ENCODE measurements at places on chromosomes 1 and 21.

GRCh38 chr21:33865996-33866575 is 49.5 kb downstream of the ATP5PO start:
- no peak for DNase-seq

- DNase-seq: no peak
These were observed 13.4 kb downstream of the PTPN14 start for GRCh38 chr1:214537872-214538473.

- no peak for DNase-seq
These were observed 109.5 kb upstream of the KIF26B start for GRCh38 chr1:245045087-245045881.

DNA sequence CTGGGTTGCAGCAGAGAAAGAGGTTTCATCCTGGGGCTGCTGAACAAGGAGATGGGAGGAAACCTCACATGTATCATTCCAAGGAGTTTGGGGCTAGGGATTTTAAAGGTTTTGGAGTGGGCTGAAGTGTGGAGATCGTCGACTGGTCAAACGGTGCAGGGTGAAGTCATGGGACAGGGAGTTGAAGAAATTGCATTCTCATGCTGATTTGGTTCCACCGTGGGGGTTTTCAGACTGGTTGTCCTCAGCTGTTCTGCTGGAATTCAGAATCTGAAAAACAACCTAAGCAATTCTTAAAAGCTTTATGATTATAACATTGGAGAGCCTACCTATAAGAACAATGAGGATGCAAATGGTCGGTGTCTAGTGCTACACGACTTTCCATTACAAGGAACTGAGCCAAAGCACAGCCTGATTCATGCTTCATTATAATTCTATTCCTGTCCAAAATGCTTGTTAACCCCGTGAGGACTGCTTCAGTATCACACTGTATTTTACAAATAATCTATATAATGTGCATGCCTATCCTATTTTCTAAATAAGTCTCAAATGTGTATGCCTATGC is 242.7 kb downstream of the TM2D1 start:
- no peak for DNase-seq

DNA sequence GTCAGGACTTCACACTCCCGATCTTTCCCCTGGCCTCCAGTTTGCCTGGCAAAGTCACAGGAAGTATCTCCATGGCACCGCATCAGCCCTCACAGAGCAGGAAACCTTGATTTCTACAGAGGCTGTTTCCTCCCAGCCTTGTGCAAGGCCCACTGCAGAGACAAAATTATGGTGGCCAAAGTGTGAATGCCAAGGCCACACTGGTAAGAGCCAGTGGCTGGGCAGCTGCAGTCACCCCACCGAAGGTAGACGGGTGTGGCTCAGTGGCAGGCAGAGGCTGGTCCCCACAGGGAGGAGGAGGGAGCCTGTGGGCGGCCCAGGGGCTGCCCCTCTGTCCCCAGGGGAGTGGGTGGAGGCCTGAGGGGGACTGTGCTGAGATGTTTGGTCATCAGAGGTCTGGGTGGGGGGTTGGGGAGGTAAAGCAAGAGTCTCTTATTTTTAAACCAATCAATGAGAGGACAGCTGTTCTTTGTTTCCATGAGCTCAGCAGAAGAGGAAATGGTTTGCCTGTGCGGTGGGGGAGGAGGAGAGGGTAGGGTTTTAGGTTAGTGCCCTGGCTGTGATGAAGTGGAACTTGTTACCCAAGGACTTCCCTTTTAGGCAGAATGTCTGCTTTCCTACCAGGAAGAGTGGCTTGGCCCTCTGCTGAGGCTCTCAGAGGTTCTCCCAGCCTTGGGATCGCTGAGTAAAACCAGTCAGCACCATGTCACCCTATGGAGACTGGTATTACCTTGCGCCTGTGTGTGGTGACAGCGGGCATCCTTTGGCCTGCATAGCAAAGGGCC is 18.0 kb upstream of the BTG2 start:
- DNase-seq: peak; percentile 82

GRCh38 chr1:8627728-8628127 is 189.7 kb downstream of the RERE start:
- DNase-seq: no peak

GRCh38 chr1:54342288-54342687 is 63.9 kb downstream of the SSBP3 start:
- no peak for DNase-seq

GRCh38 chr1:204889681-204890383 is 19.2 kb downstream of the NFASC start:
- no peak for DNase-seq

GRCh38 chr1:238409932-238410331 is 519.2 kb upstream of the ZP4 start:
- no peak for DNase-seq

GRCh38 chr1:35565742-35566133 is 7.4 kb upstream of the TFAP2E start:
- no peak for DNase-seq

GRCh38 chr1:112698366-112699310 is 8.3 kb downstream of the RHOC start:
- no peak for DNase-seq

- no peak for DNase-seq
These were observed at the start of gene DENND2C for GRCh38 chr1:114669562-114670082. Gene DENND2C, minus strand, starts transcription at chr1:114670049. Its CDS starts 44,065 bp downstream, at chr1:114625984.

- DNase-seq: peak; percentile 17
These were observed 74.1 kb upstream of the JUN start for GRCh38 chr1:58857680-58858673.

DNA sequence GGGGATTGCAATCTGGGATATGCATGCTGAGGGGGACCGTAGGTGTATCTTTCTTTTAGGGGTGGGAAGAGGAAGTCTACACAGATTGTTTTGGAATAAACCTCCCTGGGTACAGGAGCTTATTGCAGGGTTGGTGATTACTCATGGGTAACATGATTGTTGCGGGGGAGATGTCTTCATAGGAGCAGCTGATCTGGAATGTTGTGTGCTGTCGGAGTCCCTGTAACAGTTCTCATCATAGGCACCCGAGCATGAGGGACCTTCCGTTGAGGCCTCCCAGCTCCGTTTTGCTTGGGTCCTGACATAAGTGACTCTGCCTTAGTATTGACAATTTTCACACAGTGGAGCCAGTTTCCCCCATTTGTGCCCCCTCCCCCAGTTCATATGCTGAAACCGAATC is 4.2 kb upstream of the PRXL2B start:
- DNase-seq: no peak

- no peak for DNase-seq
These were observed 66.3 kb upstream of the PRDX6 start for GRCh38 chr1:173410794-173411236.

DNA sequence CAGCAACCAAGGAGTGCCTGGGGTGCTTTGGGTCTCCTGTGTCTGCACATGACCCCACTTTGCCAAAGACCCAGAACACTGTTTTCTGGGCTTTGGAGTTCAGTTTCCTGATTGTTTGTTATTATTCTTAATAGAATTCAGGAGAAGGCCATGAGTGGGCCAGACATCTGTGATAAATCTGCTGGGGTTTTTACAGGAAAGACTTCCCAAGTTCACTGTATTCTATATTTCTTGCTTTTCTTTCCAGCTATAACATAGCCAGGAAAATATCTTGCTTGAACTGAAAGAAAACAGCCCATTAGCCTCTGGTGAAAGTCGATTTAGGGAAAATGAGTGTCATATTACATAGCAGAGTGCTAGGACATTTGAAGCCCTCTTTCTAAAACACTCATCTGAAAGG is 345.1 kb upstream of the USP24 start:
- DNase-seq: no peak

GRCh38 chr1:106787520-106787919 is 269.0 kb upstream of the PRMT6 start:
- no peak for DNase-seq

- DNase-seq: no peak
These were observed 128.2 kb downstream of the LBR start for GRCh38 chr1:225299624-225300023.

- DNase-seq: no peak
These were observed 57.6 kb upstream of the AK4 start for GRCh38 chr1:65090406-65090805.

GRCh38 chr1:39086386-39086785 is 60.2 kb downstream of the NDUFS5 start:
- DNase-seq: no peak

GRCh38 chr1:229432905-229433304 is 989 bp downstream of the ACTA1 start:
- DNase-seq: no peak

DNA sequence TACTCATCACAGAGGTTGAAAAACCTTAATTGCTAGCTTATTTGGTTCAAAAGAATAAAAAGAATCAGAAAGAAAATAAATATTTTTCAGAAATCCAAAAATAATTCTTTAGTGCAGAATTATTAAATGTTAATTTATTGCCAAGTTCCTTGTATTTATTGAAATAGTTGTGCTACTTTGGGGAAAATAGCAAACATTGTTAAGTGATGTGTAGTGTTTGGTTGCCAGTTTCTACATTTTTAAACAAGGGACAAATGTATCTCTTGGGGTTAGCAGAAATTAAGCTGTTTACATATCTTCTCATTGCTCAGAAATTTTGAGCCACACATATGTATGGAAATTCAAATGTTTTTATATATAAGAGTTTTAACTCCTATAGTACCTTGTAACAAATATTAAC is 775.0 kb downstream of the USP25 start:
- no peak for DNase-seq

- DNase-seq: no peak
These were observed 19.8 kb downstream of the CAMTA1 start for GRCh38 chr1:6805004-6805416.

DNA sequence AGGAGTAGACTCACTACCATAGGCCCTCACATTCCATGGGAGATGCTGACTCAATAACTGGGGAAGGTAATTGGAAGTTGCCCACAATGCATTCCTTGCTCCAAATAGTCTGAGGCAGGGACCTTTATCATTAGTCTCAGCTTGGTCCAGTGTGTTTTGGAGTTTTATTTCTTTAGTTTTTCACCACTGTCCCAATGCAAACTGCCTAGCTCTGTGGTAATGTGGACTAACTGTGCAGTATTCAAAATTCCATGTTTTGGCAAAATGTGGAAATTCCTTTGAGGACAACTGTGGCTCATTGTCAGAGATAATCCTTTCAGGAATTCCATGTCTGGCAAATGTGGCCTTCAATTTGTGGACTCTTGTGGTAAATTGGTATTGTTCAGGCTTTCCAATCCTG is 78.1 kb upstream of the PAPPA2 start:
- no peak for DNase-seq

GRCh38 chr1:38152351-38153065 is 105.9 kb upstream of the POU3F1 start:
- no peak for DNase-seq

DNA sequence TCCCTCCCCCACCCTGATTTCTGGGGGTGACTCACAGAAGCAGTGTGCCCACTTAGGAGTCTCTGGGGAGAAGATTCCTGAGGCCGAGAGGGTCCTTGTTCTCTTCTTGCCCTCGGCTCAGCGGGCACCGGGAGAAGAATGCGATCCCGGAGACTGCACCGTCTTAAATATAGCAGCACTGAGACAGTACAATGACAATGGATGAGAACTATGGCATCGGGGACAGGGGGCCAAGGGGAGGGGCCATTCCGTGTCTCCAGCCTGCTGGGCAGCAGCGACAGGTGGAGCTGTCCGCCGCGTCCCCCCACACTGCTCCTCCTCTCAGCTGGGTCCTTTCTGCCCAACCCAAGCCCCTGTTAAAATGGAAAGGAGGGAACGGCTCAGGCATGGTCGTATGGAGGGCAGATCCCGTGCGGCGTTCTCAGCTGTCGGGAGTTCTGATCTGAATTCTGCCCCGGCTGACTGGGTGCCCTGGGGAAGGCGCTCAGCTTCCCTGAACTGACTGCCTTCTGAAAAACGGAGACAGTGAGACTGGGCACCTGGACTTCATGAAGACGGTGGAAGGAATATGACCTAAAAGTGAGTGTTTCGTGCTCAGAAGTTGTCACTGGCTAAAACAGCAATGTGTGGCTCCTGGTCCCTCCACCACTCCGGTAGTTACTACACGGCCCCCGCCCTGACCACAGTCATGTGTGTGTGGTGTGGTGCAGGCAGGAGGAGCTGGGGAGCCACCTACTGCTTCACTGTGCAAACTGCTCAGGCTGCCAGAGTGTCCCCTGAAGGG is at the start of gene MYOM3:
MYOM3 (minus strand) TSS at position 140 of the 784 bp plus-strand sequence. CDS start 3,499 bp downstream, outside the sequence.
- DNase-seq: peak; percentile 45

All from activated T-helper 2 cell treated with anti-CD3 and anti-CD28 coated beads, Interferon-gamma antibody, Interleukin-2, Interleukin-4, amounts not matched to agents 10 μg/mL and 5 μg/mL and 100 μg/mL, durations not matched to agents 14 hours and 24 hours and 36 hours (primary cell).